Activated T-cell treated with anti-CD3 and anti-CD28 coated beads for 4 hours (primary cell): ENCODE measurements at places on chromosomes 11 and 22.

GRCh38 chr11:72439455-72439854 is 5.1 kb upstream of the CLPB start:
- DNase-seq: no peak

GRCh38 chr11:8768625-8769333 is 86.2 kb downstream of the RPL27A start:
- no peak for DNase-seq

DNA sequence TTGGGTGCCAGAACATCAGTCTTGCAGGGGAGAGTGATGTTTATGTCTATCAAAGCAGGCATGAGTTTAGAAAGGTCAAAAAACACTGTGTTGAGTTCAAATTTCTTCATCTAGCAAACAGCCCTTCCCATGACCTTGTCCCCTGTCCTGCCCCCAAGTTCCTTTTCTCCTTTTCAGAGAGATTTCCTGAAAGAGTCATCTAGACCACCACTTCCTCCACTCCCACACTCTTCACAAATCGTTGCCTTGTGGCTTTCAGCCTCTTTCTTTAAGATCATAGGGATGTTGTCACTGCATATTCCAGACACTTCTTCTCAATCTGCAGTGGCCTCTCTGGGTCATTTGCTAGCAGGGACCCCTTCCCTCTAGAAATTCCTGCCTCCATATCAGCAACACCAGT is 290.5 kb downstream of the TENM4 start:
- DNase-seq: no peak

DNA sequence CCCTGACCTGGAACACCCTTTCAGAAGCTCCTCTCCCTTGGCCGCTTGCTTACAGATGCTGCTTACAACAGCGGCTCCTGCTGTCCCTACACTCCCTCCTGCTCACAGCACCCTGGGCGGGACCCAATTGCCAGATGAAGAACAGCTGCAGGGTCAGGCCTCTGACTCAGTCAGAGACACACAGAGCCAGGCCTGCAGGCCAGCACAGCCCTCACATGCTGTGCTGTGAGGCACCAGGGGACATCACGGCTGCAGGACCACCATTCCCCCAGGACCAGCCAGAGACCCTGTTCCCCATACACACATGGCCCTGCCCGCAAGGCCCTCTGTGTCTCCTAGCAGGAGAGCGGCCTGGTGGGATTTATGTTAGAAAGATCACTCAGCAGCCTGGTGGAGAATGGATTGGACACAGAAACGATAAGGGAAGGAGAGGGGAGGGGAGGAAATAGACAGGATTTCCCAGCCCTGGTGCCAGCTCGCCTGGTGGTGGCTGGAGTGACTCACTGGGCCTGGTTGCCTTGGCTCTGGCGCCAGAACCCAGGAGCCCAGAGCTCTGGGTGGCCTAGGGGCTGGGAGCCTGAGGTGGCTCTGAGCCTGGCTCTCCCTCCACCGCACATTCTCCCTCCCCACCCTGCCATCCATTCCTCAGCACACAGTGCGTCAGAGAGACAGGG is 6.7 kb downstream of the CAPN5 start:
- no peak for DNase-seq

DNA sequence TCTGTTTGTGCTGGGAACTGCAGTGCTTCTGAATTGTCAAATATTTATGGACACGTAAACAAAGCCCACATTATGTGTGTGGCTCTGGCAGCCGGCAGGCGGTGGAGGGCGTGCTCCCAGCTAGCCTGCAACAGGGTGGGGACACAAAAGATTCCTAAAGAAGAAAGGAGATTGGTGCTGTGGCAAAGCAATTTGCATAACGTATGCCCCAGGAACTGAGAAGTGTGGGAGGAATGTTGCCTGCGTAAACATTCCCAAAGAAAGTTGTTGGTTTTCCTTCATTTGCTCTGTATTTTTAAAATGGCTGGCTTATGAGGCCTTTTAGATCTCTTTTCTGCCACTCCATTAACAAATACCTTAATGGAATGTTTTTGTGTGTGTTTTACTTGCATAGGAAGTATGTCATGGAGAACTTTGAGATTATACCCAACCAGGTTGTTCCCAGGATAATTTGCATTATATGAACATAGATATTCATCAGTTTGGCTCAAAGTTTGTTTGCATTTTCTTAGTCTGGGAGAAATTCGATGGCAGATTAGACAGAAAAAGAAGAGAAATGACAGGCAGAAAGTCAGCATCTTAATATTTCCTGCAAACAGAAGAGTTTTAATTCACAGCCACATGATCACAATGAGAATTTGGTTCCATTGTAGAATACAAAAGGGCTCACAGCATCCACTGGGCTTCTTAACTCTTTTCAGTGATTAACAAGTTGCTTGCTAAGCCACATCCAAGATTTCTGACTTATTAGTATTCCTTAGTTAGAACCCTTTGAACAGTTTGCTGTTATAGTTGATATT is 41.8 kb upstream of the DLAT start:
- no peak for DNase-seq

DNA sequence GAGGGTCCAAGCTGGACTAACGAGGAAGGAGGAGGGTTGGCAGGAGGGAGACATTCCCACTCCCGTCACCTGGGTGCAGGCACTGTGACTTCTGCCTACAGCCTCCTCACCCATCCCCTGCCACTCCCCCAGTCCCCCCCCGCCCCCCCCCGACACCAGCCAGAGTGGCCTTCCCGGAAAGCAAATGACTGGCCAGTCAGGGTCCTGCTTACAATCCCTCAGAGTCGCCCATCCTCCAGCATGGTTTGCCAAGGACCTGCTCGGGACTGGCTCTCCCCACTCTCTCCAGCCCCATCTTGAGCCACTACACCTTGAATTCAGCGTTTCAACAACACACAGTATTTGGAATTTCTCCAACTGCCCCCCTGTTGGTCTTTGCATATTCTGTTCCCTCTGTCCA is 59.6 kb downstream of the THAP12 start:
- no peak for DNase-seq

DNA sequence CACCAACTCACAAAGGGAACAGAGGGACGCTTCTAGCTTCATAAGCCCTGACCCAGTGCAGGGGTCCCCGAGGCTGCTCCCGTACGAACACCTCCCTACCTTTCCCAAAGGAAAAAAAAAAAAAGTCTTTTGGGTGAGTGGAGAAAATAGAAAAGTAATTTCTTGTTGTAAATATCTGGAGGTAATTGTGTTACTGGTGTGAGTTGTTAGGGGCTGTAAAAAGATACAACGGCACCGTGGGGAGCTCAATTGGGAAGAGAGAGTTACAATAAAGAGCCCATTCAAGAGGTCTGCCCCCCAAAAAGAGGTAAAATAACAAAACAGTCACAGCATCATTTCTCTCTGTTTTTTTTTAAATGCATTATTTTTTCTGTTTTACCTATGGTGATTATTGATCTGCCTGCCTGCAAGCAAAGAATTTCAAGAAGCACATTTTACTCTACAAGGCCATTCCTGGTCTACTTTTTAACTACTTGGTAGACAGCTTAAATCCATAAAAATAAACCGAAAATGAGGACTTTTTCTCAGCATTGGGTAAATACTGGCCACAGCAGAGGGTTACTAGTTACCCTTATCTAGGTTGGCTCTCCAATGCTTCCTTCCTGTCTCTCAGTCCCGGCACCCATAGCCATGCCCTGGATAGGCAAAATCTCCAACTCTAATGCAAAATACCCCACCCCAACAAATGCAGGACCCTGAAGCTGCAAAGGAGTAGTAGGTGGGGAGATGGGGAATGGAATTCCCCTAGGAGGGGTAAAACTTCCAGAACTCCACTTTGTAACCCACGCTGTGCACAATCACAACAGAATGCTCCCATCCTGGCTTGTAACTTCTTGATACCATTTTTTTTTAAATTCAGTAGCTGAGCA is 3.1 kb downstream of the PAX6 start:
- DNase-seq: no peak

- no peak for DNase-seq
These were observed 371 bp downstream of the SMCO4 start for GRCh38 chr11:93542811-93543229.

- DNase-seq: no peak
These were observed 67.2 kb upstream of the MTMR2 start for GRCh38 chr11:95991101-95991500.

DNA sequence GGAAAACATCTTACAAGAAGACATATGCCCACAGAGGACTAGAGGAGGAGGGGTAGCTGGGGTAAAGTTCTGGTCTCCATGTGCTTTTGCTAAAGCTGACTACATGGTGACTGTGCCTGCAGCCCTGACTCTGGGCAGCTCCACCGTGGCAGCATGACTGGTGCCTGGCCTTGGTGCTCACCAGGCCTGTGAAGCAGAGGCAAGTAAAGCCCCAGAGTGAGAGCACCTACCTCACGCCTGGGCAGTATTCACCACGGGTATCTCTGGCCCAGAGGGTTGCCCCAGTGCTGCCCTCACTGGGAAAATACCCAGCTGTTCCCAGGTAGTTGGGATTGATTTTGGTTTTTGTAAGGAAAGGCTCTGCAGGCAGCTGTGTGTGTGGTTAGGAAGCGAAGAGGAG is 78.3 kb downstream of the CTTN start:
- no peak for DNase-seq
